Left colon (tissue), 2 donors: ENCODE measurements at places on chromosomes 3 and 15. TPM values are rescaled to one million over a fixed set of nuclear protein-coding genes. Genes with fewer than 3 reads are reported as not detected.

DNA sequence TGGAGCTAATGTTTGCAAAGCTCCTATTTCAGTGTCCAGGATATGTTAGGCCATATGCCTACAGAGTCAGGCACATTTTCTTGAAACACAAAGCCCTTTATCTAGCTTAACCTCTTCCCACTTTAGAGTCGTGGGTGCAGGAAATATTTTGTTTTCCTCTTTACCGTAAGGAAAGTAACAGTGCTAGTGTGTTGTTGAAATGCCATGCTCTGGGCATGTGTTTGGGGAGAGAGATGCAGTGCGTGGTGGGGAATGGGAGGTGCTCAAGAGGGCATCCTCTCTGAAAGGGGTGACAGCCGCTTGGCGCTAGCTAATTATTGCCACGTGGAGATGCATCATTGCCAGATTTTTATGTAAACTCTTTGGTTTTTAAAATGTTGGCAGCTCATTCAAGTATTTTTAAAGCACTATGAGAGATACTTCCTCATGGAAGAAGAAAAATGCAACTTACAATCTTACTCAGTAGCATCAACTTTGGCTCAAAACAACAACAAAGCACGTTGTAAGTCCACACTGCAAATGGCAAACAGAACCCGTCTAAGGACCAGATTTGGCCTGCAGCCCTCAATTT is 152.6 kb downstream of the LPP start:
- no peak for DNase-seq

- DNase-seq = no peak
Observed at GRCh38 chr3:178238179-178238578, 298.1 kb upstream of the KCNMB2 start.

FANCD2OS gene
- total RNA-seq = not detected

ADGRG7 gene
- total RNA-seq = 11.7 TPM

DNA sequence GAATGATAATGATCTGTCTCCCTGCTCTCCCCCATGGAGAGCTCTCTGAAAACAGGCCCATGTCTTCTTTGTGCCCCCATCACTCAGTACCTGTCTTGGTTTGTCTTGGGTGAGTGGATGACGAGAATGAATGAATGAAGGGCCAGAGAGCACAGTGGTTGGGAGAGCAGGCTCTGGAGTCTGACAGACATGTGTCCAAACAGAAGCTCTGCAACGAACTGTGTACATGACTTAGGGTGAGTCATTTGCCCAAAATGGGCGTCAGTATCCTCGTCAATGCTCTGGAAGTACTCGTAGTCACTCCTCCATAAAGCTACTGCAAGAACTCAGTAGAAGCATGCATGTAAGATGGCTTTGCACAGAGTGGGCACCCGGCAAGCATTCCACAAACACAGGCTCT is 170.2 kb upstream of the TLE3 start:
- DNase-seq = no peak

GRCh38 chr15:95454403-95455262 is 875.9 kb upstream of the NR2F2 start:
- no peak for DNase-seq

ZMYND10 gene
- total RNA-seq = 0.47 TPM

GRCh38 chr15:74889390-74889882 is 406 bp upstream of the MPI start:
- peak; percentile 48 for DNase-seq

CLDN11 gene
- total RNA-seq = 7.7 TPM

DNA sequence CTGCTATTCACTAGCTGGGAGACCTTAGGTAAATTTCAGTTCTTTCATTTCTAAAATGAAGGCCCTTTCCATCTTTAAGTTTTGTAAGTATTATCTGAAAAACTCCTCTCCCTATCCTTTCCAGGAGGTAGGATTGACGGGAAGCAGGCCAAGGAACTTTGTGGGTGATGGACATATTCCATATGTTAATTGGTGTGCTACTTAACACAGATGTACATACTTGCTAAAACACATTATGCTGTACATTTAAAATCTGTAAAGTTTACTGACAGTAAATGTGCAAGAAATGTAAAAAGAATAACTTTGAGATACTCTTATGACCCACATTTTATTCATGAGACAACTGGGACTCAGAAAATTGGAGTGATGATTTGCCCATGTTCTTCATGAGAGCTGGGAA is 329.8 kb upstream of the LRRC3B start:
- DNase-seq = no peak

- DNase-seq = no peak
Observed at GRCh38 chr15:62240121-62241096, 75.3 kb upstream of the C2CD4B start.

GRCh38 chr3:32239307-32240158 is 1.1 kb downstream of the CMTM8 start:
- peak; percentile 32 for DNase-seq

GRCh38 chr3:153901991-153902390 is 219.2 kb upstream of the ARHGEF26 start:
- no peak for DNase-seq

- no peak for DNase-seq
Observed at GRCh38 chr3:177337541-177338331, 140.5 kb upstream of the TBL1XR1 start.

TGM5 gene
- not detected for total RNA-seq

THBS1 gene
- total RNA-seq = 181 TPM

TM4SF1 gene
- 27.0 TPM for total RNA-seq

DNA sequence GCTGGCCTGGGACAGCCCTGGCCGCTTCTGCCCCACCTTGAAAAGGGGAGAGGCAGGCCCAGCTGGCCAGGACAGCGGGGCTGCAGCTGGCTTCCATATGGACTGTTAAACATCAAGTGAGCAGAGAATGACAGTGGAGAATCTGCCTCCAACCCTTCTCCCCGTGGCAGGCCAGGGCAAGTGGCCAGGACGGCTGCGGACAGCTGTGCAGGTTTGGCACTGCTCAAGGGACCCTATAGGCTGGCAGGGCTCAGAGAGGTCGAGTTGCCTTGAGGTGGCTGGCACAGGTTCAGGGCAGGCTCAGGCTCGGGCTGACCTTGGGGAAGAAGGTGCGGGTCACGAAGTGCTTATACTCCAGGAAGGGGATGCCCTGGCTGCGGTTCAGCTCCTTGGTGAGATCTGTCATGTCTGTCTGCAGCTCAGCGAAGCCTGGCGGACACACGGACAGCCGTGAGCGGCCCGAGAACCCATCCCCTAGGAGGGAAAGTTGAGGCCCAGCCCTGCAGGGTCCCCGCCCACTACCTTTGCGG is 24.3 kb downstream of the H1-8 start:
- DNase-seq = no peak

DNA sequence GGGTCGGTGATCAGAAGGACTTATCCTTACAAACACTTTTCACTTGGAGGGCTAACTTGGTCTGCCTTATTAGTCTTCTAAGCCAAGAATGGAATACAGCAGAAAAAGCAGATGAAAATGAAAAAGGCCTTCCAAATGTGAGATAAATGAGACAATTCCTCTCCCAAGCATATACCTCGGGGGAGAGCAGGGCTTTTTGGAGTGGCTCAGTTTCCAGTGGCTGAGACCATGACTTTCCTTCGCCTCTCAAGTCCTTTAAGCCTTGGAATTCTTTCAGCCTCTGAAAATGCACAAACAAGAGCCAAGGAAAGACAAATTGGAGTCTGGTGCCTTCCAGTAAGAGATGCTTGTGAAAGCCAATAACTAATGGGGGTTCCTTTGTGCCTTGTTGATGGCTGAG is 130.9 kb downstream of the DTWD1 start:
- DNase-seq = no peak

- DNase-seq = no peak
Observed at GRCh38 chr3:8200996-8201395, 300.6 kb upstream of the LMCD1 start.

C3orf20 gene
- total RNA-seq = 0.21 TPM

DNA sequence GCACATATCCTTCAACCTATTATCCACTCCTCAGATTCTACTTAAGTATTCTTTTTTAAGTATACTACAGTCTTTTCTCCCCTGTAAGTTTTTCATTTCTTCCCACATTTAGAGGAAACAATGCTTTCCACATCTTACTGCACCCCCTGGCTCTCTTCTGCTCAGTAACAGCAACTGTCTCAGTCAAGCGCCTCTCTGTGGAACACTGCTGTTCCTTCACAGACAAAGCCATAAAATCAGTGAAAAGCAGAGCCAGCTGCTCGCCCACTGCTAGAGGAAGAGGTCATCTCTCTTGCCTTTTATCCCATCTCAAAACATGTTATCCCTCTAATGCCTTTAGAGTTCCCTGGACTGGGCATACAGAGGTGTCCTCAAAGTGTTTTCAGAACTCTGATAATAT is 24.8 kb downstream of the SERP1 start:
- DNase-seq = no peak

DNA sequence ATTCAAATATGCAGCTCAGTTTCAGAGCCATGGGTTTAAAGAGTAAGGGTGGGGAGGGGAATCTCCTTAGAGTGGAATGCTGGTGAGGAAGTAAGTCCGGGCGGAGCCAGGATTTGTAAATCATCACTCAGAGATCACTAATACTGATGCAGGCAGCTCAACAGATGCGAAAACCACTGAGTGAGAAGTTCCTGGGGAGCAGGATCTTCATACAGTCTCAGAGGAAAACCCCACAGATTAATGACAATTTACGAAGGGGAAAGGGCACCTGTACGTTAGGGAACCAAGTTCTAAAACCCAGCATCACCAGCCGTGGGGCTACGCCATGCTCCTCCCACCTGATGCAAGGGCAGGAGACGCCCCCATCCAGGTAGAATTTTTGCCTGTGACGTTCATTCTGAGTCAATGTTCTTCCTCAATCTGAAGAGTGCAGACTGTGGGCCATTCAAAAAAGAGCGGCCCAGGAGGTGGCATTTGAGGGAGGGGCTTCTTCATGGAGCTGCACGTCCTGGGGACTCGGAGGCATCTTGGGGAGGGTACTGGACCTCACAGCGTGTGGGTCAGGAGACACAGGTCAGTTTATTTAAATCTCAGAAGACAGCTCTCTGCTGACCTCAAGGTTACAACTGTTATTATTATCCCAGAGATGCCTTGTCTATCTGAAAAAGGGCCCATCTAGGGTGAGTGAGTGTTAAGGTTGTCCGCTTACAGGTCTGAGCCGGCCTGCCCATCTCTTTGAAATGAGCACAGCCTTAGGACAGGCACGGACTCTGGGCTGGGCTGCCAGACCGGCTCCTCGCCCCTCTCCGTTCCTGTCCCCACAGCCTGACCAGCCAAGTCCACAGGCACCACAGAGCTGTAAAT is 228.0 kb downstream of the XXYLT1 start:
- DNase-seq = no peak

MCTP2 gene
- total RNA-seq = 64.8 TPM

DNA sequence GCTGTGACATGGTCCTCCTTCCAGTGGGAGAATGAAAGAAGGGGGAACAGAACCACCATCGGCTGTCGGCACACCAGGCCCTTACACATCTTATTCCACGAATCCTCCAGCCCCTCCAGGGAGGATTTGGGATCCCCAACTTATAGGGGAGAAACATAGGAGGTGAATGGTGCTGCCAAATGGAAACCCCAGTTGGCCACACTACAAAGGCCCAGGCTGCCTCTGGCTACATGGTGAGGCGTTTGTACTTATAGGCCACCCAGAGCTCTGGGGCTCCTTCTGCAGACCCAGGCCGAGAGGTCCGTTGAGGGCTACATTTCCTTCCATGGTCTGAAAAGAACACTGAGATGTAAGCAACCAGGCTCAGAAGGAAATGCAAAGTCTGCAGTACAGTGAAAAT is 12.0 kb downstream of the AMOTL2 start:
- DNase-seq = no peak

EOMES gene
- total RNA-seq = 0.09 TPM

- no peak for DNase-seq
Observed at GRCh38 chr15:41790756-41791546, 16.7 kb downstream of the MAPKBP1 start.

PRR20G gene
- total RNA-seq = not detected

- no peak for DNase-seq
Observed at GRCh38 chr15:42608752-42609488, 33.5 kb downstream of the STARD9 start.

DNA sequence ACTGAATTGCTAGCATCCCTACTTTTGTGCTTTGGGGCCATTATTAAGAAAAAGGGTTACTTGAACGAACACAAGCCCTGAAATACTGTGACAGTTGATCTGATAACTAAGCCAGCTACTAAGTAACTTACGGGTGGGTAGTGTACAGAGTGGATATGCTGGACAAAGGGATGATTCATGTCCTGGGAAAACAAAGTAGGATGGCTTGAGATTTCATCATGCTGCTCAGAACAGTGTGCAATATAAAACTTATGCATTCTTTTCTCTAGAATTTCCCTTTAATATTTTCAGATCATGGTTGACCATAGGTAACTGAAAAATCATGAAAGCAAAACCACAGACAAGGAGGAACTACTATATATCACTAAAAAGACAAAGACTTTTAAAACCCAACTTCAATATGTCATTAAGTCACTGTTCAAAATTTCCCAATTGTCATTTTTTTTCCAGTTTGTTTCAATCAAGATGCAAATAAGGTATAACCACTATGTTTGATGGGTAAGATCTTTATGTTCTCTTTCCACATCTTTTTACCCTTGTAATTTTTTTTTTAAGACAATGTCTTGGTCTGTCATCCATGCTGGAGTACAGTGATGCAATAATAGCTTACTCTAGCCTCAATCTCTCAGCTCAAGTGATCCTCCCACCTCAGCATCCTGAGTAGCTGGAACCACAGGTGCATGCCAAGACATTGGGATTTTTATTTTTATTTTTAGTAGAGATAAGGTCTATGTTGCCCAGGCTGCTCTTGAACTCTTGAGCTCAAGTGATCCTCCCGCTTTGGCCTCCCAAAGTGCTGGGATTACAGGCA is 67.7 kb downstream of the IFT80 start:
- no peak for DNase-seq

DNA sequence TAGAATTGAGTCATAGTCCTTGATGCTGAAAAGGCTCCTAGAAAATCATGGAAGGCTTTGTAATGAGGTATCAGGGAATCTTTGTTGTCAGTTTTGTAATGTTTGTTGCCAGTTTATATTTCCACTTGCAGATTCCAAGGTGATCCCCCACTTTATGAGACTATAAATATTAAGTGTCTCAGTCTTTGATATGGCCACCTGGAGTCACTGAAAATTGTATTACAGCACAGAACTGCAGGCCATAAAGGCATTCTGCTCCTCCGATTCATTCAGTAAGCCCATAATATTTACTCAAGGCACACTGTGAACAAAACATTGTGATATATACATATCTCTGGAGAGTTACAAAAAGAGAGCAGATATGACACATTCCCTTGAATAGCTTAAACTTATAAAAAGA is 457.8 kb upstream of the ZNF385D start:
- DNase-seq = no peak

TRAT1 gene
- not detected for total RNA-seq

DNA sequence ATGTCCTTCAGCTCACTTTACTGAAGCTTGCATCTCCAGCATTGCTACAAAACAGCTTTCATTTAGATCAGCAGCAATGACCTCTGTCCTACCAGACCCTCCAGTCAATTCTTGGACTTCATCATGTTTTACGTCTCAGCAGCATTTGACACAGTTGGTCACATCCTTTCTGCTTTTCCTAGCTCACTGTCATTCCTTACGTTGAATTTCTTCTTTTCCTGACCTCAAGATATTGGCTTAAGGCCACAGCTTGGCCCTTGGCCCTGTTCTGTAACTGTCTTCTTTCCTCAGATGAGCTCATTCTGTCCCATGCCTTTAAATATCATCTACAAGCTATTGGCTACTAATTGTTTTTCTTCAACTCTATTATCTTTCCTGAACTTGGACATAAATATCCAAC is 576.2 kb upstream of the KCNMB2 start:
- no peak for DNase-seq

XCR1 gene
- total RNA-seq = not detected

PSMD6 gene
- total RNA-seq = 49.4 TPM

- DNase-seq = no peak
Observed at GRCh38 chr3:194311000-194311399, 40.1 kb downstream of the CPN2 start.
